Fibroblast of skin of right quadriceps (primary cell): ENCODE measurements at places on chromosomes 7 and 10.

- DNase-seq, result no peak
These were observed 45.0 kb downstream of the ZFAND4 start for GRCh38 chr10:45627412-45628048.

- DNase-seq, result no peak
These were observed 391.3 kb downstream of the AUTS2 start for GRCh38 chr7:69989551-69989950.

- no peak for DNase-seq
These were observed 56.1 kb downstream of the FEZF1 start for GRCh38 chr7:122248472-122248871.

GRCh38 chr7:98236355-98237185, 15.5 kb downstream of the TECPR1 start:
- DNase-seq, result no peak

DNA sequence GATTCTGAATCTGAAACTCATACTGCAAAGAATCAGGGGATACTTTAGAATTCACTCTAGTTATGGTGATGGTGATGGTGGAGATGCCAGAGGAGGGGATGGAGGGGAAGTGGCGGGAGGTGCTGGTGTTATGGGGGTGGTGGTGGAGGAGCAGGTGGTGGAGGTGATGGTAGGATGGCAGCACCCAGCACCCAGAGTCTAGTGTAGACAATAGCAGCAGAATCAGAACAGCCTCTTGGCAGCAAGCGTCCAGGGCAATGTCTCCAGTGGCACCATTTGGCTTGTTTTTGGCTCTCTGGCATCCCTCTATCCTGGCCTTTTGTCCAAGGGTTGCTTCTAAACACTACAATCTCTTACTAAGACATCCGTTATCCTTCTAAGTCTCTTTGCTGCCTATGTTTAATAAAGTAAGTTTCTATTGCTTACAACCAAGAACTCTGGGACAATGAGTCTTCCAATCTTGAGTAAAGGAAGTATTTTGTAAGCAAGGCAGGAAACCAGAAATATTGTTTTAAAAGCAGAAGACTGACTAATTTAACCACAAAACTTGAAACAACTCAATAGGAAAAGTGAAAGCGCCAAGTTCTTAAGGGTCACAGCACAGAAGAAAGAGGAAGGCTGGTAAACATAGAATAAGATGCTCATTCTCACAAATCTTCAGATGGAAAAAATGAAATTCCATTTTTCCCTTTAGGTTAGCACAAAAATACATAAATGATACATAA, 42.4 kb upstream of the GDF10 start:
- no peak for DNase-seq

- no peak for DNase-seq
These were observed 251.8 kb upstream of the NFE2L3 start for GRCh38 chr7:25900245-25900644.

DNA sequence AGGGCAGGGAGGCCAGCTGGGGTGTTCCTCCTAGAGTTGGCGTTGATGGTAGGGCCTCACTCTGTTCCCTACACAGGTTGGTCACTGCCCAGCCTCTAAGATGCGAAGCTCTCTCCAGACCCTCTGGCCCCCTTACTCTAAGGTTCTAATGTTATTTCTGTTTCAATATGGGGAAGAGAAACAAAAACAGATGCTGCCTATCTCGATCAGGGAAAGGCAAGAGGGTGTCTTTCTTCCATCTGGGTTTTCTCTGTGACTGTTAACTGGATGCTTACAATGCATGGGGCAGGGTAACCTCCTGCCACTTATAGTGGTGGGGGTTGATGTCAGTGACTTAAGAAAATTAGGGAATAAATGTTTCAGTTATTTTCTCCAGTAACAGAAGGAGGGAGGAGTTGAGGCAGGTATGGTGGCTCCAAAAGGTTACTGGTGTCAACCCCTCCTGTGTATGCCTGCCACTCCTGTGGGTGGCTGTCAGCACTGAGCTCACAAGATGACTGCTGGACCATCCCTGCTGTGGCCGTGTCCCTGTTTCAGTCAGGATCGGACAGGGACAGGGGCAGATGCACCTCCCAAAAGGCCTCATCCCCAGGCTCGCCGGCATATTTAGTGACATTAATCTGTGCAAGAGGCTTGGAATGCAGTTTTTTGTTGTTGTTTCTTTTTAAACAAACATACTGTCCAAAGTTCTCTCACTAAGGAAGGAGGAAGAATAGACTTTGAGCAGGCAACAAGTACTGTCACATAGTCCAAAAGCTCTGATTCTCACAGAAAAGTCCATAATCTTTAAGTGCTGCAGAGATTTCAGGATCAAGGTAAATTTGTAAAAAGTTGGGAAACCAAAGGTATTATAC, 39.6 kb upstream of the SYPL1 start:
- DNase-seq, result no peak

DNA sequence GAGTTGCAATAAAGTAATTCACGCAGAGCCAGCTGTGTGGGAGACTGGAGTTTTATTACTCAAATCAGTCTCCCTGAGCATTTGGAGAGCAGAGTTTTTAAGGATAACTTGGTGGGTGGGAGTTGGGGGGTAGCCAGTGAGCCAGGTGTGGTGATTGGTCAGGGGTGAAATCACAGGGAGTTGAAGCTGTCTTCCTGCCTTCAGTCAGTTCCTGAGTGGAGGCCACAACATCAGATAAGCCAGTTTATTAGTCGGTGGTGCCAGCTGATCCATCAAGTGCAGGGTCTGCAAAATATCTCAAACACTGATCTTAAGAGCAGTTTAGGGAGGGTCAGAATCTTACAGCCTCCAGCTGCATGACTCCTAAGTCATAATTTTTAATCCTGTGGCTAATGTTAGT, 3.3 kb upstream of the CYP51A1 start:
- no peak for DNase-seq

- DNase-seq, result no peak
These were observed 119.2 kb downstream of the LRRC4 start for GRCh38 chr7:127911968-127912511.

GRCh38 chr7:116224492-116225098, 14.3 kb downstream of the TES start:
- DNase-seq, result peak; percentile 56

DNA sequence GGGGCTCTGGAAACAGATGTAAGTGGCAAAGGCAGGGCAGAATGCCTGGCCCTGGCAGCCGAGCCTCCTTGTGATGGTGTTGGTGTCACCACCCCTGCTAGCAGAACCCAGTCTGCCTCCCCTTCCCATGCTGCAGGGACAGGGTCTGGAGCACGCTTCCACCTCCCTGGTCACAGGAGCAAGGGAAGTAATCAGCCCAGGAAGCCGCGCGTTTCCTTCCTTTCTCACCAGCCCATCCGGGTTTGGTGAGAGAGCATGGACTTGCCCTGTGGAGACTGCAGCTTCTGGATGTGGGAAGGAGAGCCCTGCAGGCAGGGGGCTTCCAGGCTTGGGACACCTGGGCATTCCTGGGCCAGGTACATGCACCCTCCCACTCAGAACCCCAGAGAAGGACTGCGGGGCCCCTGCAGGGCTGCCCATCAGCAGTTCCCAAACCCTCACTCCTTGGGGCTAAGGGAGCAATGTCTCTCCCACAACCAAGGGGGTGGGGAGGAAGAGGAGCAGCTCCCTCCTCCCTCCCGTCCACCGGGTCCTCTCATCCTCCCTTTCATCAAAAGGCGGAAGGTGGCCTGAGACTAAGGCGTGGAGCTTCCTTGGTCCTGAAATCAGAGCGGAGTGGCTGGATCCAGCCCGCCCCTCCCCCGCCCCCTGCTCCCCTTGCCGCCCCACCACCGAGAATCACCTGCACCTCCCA, 1.8 kb downstream of the MMRN2 start:
- no peak for DNase-seq

GRCh38 chr7:143381427-143382125, 431 bp downstream of the ZYX start:
- peak; percentile 86 for DNase-seq

DNA sequence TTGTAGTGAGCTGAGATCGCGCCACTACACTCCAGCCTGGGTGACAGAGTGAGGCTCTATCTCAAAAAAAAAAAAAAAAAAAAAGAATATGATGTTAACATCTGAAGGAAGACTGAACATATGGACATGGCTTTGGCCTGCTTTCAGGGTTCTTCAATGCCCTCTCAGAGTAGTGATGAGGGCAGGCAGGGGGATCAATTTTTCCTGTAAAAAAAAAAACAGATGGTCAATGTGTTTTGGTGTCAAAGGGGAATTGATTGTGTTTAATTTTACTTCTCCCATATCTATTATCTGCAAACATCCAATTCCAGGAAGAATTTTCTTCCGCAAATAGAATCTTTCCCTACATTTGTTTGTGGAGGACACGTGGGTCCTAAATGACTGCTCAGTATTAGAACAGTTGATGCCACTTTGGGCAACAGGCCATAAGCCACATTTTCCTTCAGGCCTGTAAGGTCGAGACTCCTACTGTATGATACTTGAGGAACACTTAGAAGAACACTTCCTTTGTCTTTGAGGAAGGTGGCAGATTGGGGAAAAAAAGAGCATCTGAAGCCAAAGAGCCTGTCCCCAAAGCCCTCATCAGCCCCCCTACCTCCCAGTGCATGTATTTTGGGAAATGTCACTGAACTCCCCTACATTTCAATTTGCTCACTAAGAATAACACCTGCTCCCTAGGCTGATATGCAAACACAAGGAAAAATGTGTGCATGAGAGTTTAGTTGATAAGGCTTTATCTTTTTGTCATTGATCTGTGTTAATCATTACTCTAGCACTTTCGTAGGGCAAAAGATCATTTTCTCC, 28.3 kb downstream of the MGAM2 start:
- DNase-seq, result no peak

GRCh38 chr7:25727446-25727845, 424.6 kb upstream of the NFE2L3 start:
- no peak for DNase-seq

- no peak for DNase-seq
These were observed 7.0 kb downstream of the PSD start for GRCh38 chr10:102411341-102412255.

- peak; percentile 92 for DNase-seq
These were observed 60.7 kb downstream of the TMEM209 start for GRCh38 chr7:130144312-130145171.

GRCh38 chr10:67662415-67662814, 33.6 kb downstream of the CTNNA3 start:
- no peak for DNase-seq

GRCh38 chr7:7693881-7694280, 24.5 kb downstream of the RPA3 start:
- peak; percentile 91 for DNase-seq

- no peak for DNase-seq
These were observed 2.2 kb downstream of the DLX6 start for GRCh38 chr7:97007583-97007861.

- DNase-seq, result no peak
These were observed 227.7 kb downstream of the FANK1 start for GRCh38 chr10:126124046-126124445.
